Stimulated activated CD8-positive, alpha-beta memory T cell treated with anti-CD3 and anti-CD28 coated beads, Interleukin-4, amount 100 ng/mL, for 1 hour (primary cell): ENCODE measurements at places on chromosomes 2 and 18.

- DNase-seq: no peak
These were observed 87.2 kb upstream of the ZNF532 start for GRCh38 chr18:58777471-58777870.

- DNase-seq: no peak
These were observed 50.2 kb upstream of the FHL2 start for GRCh38 chr2:105449076-105449475.

- no peak for DNase-seq
These were observed 77.5 kb downstream of the CIB4 start for GRCh38 chr2:26563686-26564085.

DNA sequence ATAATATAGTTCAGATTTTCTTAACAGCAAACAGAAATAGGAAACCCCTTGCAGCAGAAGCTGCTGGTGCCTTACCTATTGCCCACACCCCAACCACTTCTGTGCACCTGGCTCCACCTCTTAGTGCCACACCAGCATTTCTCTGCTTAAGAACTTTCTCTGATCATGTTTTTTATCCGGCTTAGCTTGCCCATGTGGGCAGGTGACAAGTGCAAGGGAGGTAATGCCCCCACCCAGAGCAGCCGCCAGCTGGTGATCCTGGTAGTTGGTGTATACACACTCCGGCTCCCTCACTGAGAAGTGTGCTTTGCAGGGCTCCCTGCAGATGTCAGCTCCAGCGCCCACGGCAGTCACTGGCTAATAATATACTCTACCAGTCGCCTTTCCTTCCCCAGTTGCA lies 126.3 kb downstream of the ALPK2 start:
- no peak for DNase-seq

DNA sequence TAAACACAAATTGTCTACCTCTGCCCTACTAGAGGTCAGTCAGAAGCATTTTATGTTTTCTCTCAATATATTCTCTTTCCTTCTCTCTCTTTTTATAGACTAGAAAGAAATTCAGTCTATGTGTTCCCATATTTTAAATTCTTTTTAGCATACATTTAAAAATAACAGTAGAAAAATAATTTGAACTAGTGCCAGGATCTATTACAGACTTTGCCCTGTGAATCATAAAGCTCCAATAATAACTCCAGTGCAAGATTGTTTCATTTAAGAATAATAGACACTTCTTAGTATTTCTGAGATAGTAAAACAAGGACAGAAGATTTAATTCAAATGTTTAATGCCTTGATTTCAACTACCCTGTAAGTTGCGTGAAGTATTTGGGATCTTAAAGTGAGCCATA lies 60.1 kb downstream of the ITGB6 start:
- DNase-seq: no peak

GRCh38 chr2:134639265-134639664 lies 79.5 kb downstream of the TMEM163 start:
- DNase-seq: no peak

DNA sequence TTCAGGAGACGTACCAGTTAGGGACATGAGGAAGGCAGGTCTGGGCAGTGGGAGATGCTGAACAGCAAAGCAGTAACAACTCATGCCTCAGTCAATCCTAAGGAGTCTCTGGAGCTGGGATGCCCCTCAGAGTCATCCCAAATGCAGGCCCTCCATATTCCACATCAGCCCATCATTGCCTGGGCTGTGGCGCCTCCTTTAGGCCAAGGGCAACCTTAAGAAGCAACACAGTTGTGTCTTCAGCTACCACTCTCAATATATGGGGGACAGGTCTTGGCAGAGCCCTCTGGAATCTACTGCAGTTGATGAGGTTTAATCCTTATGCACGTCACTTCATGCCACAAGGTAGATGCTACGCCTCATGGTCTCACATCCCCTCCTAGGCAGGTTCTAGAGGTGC lies 682.0 kb upstream of the RAB6C start:
- DNase-seq: no peak

DNA sequence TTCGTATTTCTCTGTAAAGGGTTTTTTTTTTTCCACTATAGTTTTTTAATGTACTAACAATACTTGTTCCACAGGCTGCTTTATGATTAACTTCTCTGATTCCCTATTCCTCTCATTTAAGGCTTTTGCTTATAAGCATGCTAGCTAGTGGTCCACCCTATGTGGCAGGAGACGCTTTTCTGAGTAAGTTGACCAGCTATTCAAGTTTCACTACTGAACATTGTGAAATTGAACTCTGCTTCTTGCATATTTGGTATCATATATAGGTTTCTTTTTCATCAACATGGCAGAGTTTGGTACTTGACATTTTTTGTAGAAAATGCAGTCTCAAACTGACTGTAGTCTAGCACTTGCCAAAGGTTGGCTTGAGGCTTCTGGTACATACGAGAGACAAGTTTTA lies 74.2 kb downstream of the OTX1 start:
- no peak for DNase-seq

GRCh38 chr2:203412546-203413331 lies 84.5 kb downstream of the ABI2 start:
- no peak for DNase-seq

DNA sequence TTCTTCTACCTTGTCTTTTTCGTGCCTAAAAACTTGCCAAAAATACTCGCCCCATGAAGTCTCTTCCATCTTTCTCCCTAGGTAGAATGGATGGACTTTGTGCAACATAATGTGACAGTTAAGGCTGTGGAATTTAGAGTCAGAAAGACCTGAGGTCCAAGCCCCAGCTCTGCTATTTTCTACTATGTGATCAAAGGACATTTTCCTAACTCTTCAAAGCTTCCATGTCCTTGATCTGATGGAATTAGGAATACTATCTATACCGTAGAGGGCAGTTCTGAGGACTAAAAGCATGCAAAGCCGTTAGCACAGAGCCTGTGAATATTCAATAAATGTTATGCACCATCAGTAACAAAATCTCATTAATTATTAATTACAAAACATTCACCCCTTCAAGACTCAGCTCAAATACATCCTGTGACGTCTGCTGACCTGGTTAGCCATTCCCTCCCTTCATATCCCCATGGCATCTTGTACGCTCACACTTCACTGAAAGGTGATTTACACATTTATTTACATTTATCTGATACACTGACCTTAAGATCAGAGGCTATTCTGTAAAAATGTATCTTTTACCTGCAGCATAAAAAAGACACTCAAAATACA lies 15.1 kb downstream of the IWS1 start:
- DNase-seq: no peak

GRCh38 chr2:39202639-39203369 lies 41.0 kb downstream of the CDKL4 start:
- DNase-seq: no peak

- DNase-seq: no peak
These were observed 47.5 kb upstream of the SPATS2L start for GRCh38 chr2:200258881-200259576.

DNA sequence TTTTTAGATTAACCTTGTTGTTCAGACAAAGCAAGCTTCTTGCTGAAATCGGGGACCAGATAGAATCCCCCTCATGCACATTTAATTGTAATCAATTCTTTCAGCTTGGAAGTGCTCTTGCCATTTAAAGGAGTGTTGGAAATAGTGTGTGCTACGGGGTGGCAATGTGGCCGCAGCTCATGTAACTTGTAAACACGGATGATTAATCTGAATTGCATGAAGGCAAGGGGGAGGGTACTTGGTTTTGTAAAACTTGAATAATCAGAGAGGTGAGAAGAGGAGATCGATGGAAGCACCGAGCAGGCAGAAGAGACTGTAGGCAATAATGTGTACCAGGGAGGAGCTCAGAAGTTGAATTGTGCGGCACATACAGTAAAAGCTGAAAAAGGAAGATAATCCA lies 273.5 kb downstream of the PTGR3 start:
- DNase-seq: no peak

DNA sequence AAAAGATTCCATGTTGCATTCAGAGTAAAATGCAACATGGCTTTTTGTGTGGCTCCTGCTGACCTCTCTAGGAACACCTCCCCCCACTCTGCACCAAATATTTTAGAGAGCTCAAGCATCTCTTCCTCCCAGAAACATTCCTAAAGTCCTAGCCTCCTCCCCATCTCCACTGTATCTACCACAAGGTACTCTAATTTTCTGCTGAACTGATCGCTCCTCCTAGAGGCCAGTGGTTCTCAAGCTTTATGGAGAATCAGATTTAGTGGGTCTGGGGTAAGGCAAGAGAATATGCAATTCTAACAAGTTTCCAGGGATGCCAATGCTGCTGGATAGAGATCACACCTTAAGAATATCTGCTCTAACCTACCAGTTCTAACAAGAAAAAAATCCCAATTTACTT lies 89.5 kb upstream of the HNRNPA3 start:
- no peak for DNase-seq

- DNase-seq: no peak
These were observed 47.8 kb downstream of the TRAPPC12 start for GRCh38 chr2:3427272-3427671.

- DNase-seq: peak; percentile 26
These were observed 15.2 kb upstream of the PLEKHM3 start for GRCh38 chr2:208040199-208041171.

- no peak for DNase-seq
These were observed 79.4 kb downstream of the SCG2 start for GRCh38 chr2:223522796-223523195.

DNA sequence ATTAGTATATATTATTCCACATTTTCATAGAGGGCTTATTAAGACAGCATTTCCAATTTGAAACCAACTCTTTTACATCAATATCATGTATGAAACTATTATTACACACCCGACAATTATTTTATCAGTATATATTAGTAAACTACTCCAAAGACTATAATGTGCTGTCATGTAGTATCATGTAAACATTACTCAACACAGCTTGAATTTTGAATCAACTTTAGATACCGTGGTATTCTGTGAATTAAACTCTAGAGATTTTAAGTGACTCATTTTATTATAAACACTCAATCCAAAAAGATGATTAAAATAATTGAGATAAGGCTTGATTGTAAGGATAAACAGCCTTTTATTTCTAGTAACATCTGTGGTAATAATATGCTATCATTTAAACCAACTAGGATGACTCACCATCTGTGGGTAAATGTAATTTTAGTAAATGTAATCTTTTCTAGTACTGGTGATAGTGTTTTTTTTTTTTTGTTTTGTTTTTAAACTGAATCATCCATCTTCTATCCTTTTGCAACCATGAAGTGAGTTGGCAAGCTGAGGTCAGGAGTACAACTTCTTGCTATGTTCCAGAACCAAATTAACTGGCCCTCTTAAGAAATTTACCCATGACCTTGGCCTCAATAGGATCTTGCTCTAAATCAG lies 144.3 kb upstream of the SMAD7 start:
- no peak for DNase-seq

DNA sequence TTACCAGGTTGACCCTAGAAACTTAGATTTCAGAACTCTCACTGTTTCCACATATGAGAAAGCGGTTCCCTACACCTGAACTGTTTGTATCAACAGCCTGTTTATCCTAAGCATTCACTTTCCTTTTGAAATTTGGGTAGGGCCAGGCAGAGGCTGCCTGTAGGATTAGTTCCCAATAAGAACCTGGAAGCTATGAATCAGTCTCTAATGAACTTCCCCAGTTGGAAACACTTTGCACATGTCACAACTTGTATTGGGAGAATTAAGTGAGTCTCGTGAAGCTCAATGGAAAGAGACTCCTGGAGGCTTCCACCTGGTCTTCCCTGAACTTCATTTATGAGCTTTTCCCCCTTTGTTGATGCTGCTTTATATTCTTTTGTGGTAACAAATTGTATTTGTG lies 486.6 kb upstream of the HS6ST1 start:
- DNase-seq: no peak

GRCh38 chr2:71793926-71794325 lies 340.6 kb downstream of the DYSF start:
- no peak for DNase-seq

GRCh38 chr18:2424420-2424819 lies 146.9 kb downstream of the METTL4 start:
- DNase-seq: no peak

GRCh38 chr2:195333869-195334268 lies 323.2 kb upstream of the SLC39A10 start:
- no peak for DNase-seq

- DNase-seq: no peak
These were observed 242.3 kb upstream of the FOSL2 start for GRCh38 chr2:28150236-28150915.

GRCh38 chr2:71679491-71679890 lies 226.1 kb downstream of the DYSF start:
- DNase-seq: no peak

DNA sequence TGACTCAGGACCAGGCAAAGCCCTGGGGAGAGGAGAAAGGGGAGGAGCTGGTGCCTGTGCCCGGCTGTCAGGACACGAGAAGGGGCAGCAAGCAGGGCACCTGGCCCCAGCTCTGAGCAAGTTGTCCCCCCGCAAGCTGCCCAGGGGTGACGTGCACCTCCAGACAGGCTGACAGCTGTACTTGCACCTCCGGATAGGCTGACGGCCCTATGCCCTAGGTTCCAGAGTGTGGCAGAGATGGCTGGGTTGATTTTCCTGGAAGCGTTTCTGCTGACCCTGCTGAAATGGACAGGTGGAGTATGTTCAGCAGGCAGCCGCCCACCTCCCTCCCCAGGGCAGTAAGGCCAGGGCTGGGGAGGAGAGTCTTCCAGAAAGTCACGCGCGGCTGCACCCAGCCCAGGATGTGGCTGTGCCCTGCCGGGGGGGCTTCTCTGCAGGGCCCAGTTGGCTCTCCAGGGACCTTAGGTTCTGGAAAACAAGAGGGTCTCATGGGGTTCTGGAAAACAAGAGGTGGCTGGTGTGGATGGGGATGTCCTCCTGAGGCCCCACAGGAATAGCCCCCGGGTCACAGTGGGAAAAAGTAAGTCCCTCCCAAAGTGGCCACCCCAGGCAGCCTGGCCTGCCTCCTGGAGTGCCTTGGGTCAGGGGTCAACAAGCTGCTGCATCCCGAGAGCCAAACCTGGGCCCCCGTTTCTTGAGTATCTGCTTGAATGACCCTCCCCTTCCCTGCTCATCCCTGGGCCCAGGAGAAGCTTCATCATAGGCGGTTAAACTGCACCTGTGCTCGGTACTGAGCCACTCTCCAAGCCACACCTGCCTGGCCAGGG lies 71.4 kb upstream of the OTOS start:
- DNase-seq: no peak

- DNase-seq: no peak
These were observed 33.1 kb downstream of the LRRFIP1 start for GRCh38 chr2:237660381-237660900.

GRCh38 chr2:95158891-95159619 lies 593 bp downstream of the ZNF514 start:
- DNase-seq: no peak

DNA sequence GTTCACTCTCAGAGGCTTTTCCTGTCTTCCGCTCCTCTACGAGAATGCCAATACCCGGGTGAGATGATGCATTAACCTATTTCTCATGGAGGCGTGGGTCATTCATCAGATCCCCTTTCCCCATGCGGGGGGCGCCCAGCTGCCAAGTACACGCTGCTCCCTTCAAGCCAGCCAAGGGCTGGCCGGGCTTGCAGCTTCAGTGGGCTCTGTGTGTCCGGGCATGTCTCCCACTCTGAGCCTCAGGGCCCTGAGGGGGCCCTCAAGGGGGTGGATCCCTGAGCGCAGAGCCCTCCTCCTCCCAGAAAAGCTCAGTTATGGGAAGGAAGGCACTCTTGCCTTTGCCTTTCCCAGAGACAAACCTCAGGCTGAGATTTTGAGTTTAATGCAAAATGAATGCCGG lies 431.8 kb upstream of the MYT1L start:
- DNase-seq: no peak

- no peak for DNase-seq
These were observed 83.5 kb downstream of the OSBPL6 start for GRCh38 chr2:178277741-178278197.

- no peak for DNase-seq
These were observed 251.1 kb upstream of the TRIB2 start for GRCh38 chr2:12465631-12466135.
